ENCODE measurements at places on chromosomes 11 and 22.
A peak's percentile ranks its signal among the peaks of the same experiment; 100 is the strongest.

DNA sequence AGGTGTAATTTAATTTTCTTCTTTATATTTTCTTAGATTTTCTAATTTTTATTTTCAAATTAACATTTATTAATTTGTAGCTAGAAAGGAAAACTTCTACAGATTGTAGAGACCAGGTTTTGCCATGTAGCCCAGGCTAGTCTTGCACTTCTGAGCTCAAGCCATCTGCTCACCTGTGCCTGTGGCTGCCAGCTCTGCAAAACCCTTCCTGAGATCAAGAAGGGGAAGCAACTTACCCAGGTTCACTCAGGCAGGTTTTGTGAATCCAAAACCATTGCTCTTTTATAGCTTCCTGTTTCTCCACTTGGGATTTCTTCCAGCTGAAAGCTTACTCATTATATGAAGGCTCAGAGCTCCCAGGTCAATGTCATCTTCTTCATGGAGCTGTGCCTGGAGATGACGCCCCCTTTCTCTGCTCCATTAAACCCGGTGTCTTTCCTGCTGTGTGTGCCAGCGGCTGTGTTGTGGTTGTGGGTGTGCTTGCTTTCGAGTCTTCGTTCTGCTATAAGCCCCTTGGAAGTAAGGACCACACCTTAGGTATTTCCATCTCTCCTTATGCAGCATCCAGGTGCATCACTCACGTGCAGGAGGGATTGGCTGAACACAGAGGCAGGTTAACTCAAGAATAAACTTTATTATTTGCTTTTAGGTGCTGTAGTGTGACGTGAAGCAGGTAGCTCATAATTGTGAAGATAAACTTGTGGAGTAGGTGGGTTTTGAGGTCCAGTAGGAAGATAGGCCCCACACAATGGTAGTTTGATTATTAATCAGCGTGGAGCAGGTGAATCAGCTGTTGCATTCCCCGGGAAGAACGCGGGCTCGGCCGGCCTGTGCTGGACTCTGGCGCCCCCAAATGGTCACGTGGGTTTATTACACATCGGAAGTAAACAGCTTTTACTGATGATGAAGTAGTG is 42.2 kb upstream of the INCENP start:
- peak; percentile 67 for DNase-seq

DNA sequence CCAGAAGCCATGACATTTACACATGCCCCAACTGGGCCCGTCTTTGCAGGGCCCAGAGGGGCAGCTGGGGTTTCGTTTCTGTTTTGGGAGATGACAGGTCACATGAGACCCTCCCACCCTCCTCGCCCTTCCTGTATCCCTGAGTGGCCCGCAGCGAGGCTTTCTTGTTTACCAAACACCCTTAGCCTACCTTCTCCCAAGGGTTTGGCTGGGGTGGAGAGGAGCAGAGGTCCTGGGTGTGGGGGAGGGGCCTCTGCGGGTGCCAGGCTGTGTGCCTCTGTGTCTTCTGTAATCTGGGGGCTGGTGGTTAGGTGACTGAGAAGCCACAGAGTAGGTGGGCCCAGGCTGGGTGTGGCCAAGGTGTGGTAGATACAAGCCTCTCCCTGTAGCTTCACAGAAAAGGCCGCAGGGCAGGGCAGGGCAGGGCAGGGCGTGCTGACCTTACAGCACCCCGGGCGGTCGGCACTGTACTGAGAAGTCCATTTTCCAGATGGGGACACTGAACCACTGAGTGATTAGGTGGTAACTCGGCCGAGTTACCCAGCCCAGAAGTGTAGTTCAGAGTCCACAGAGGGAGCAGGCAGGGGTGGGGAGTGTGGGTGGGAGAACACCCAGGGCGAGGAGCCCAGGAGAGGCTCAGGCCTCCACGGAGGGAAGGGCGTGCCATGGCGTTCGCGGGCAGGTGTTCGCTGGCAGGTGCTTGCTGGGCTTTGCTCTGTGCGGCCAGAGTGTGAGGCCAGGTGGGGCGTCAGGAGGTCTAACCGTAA is 8.7 kb downstream of the PRR5 start:
- no peak for DNase-seq

GRCh38 chr11:30697032-30697431 is 110.9 kb upstream of the MPPED2 start:
- DNase-seq, result no peak

GRCh38 chr11:6022956-6023355 is 7.6 kb downstream of the OR56A1 start:
- DNase-seq, result peak; percentile 19

GRCh38 chr11:94746721-94747120 is 21.4 kb upstream of the AMOTL1 start:
- no peak for DNase-seq

DNA sequence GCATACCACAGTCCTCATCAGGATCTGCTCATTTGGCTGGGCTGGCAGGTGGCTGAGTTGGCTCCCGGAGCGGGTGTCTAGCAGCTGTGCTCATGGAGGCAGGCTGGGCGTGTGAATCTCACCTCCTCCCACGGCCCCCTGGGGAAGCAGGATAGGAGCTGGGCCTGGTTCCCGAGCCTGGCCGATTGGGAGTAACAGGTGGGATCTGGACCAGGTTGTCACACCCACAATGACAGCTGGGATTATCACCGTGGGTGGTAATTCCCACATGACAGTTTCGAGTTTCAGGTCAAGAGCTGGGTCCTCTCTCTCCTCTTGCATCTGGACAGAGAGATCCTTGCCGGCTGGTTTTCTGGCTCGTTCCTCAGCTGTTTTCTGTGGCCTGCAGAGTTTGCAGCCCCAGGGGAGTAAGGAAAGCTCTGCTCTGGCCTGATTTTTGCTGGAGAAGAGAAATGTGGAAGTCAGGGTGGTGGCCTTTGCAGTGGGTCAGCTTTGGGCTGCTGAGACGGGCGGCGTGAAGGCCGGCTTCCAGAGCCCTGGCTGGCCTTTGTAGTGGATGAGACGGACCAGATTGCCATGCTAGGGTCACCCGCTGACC is 57.0 kb downstream of the BCR start:
- peak; percentile 61 for DNase-seq

GRCh38 chr22:21020802-21021429 is 6.0 kb downstream of the P2RX6 start:
- DNase-seq, result no peak

DNA sequence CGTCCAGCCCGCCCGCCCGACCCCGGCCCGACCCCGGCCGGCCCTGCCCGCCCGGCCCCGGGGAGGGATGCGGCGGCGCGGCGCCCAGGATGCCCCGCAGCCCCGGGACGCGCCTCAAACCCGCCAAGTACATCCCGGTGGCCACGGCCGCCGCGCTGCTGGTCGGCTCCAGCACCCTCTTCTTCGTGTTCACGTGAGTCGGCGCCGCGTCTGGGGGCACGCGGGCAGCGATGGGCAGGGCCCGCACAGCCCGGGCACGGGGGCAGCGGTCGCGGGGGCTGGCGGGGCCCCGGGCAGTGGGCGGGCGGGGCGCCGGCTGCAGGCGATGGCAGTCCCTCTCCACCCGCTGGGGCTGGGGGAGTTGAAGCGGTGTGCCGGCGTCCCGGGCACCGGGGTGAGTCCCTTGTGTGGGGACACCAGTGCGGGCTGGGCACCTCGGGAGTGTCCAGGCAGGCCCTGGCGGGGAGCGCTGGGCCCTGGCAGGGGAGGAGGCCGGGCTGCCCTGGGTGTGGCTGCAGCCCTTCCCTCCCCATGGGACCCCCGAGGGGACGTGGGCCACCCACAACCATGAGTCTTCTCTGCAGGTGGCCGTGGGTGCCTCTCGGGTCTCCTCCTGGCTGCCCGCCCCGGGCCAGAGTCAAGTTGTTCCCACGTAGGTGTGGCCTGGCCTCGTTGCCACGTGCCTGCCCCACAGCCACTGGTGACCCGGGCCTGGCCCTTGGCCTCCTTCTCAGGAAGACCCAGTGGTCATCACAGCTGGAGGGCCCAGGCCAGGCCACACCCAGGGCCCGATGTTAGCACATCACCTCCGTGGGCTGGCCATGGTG is 468 bp downstream of the ZDHHC8 start:
- no peak for DNase-seq

GRCh38 chr11:118260353-118260752 is 3.7 kb downstream of the MPZL2 start:
- no peak for DNase-seq

DNA sequence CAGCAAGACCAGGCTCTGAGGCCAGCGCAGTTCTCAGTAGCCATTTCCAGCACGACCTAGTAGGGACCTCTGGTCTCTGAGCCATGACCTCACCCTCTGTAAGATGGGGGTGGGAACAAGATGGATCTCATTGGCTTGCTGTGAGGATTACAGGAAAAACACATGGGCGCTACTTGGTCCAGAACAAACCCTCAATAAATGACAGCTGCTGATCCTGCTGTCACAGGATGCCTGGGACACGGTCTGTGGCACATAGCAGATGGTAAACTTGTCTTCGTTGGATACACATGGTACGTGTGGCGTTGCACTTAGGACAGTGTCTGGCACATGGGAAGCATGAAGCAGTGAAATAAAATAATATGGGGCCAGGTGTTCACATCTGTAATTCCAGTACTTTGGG is 4.5 kb upstream of the KCTD17 start:
- DNase-seq, result no peak

- peak; percentile 84 for DNase-seq
These were observed 7.7 kb downstream of the E2F8 start for GRCh38 chr11:19232910-19233503.

DNA sequence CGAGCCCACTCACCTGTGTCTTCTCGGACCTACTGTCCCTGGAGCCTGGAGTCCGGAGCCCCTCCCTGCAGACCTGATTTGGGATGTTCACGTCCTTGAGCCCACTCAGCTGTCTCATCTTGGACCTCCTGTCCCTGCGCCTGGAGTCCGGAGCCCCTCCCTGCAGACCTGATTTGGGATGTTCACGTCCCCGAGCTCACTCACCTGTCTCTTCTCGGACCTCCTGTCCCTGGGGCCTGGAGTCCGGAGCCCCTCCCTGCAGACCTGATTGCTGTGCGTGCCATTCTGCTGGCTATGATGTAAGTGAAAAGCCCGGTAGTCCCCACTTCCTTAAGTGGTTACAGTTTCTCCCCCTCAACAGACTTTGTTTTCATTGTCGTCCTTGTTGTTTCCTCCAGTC is 867.1 kb downstream of the BRD1 start:
- DNase-seq, result no peak

DNA sequence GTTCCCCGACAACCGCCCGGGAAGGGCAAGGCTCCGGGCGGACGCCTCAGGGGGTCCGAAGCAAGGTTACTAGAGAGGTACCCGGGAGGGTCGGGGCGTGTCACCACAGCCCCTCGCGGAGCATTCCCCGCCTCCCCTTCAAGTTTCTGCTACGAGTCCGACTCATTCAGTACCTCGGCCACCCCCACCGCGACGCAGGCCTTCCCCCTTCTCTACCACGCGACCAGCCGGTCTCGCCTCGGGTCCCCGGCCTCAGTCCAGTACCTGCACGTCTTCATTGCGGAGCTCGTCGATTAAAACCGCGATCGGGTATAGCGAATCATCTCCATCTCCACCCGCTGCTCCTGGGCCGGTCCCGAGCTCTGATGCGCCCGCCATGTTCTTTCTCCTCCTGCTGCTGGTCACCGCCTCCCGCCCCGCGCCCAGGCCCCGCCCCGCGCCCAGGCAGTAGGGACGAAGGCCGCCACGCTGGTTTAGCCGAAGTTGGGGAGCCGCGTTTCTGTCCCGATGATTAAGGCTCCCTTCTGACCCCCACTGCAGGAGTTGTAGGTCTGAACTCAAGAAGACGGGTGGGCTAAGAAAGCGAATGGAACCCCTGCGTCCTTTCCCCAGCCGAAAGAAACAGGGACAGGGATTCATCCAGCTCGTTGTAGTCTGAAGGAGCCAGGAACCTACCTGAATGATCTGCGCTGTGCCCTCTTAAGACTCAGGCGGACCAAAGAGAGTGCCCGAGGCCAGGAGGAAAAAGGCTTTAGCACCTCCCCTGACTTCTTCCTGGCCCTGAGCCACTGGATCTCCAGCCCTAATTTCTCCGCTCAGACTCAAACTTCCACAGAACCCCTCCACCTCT is at the start of gene PPP2R1B:
Gene PPP2R1B, minus strand, starts transcription at position 406 of the 850 bp plus-strand sequence. Its CDS starts 28 bp downstream, at position 378.
- DNase-seq, result peak; percentile 71

- no peak for DNase-seq
These were observed 22.2 kb downstream of the OR56B4 start for GRCh38 chr11:6129635-6130034.

DNA sequence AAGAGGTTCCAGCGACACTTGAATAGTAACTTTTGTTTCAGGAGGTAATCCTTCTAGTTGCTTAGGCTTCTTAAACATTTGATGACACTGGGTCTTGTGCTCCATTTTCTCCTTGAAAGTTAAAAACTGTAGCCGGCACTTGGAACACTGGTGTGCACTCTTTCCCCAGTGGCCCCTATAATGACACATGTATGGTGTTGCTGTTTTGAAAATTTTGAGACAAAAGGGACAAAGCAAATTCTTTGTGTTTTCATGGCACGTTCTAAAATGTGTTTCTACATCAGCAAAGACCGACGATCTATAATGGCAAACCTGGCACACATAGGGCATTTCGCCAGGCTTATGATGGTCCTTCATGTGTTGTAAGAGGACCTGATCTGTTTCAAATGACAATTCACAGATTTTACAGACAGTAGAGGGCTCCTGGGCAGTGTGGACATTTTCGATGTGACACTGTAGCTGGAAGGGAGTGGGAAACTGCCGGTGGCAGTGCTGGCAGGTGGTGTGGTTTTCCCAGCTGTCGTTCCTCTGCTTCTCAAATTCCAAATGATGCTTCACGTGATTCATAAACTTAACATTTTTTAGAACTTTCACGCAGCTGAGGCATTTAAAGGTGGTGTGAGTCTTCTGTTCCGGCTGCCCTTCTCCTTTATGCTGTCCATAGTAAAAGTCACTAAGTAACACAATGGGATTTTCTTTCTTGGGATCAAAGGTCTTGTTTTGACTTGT is 20.5 kb downstream of the ZNF280B start:
- DNase-seq, result no peak

GRCh38 chr11:70650075-70650909 is 252.0 kb downstream of the CTTN start:
- peak; percentile 68 for DNase-seq

GRCh38 chr11:69891421-69892236 is 72.4 kb upstream of the FGF3 start:
- DNase-seq, result no peak

- DNase-seq, result no peak
These were observed 17.5 kb upstream of the FZD4 start for GRCh38 chr11:86972734-86973133.

DNA sequence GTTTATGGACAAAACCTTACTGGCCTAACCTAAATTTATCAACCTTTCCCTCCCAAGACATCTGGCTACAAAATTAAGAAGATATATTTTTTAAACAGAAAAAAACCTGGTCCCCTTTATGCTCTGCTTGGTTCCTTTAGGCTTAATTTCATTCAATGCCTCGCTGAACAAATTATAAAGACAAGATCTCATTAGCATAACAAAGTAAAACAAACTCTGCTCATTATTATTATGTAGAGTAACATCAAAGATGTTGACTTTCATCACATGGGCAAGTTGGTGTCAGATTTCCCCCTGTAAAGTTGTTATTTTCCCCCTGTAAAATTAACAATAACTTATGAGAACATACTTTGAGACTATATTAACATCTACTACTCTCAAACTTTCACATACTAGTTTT is 11.0 kb downstream of the RRAS2 start:
- DNase-seq, result no peak
